ENCODE measurements at places on chromosomes 4 and X.

- no peak for DNase-seq
These were observed 213.8 kb upstream of the RADX start for GRCh38 chrX:106397788-106398538.

GRCh38 chr4:27594922-27595321 is 734.3 kb downstream of the STIM2 start:
- no peak for DNase-seq

- DNase-seq = no peak
These were observed 147.7 kb upstream of the TBL1X start for GRCh38 chrX:9317176-9317575.

- no peak for DNase-seq
These were observed 3.8 kb downstream of the VEGFC start for GRCh38 chr4:176788971-176789370.

DNA sequence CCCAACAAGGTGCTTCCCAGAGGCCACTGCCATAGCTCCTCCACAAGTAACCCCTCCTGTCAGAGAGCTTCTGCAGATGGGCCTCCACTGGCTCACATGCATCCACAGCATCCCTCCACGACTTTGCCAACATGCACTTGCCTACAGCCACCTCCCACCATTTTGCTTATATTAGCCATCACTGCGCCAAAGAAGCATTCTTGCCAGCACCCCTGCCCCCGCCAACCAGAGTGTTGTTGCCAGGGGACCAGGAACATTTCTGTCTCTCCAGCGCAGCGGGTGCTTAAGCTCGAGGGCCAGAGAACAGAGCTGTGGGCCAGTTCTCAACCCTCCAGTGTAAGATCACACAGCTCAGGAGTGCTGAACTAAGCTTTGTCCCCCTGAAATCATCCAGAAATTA is 517.6 kb downstream of the PABPC4L start:
- DNase-seq = no peak

- no peak for DNase-seq
These were observed 216.5 kb upstream of the DKK2 start for GRCh38 chr4:107252571-107252970.

DNA sequence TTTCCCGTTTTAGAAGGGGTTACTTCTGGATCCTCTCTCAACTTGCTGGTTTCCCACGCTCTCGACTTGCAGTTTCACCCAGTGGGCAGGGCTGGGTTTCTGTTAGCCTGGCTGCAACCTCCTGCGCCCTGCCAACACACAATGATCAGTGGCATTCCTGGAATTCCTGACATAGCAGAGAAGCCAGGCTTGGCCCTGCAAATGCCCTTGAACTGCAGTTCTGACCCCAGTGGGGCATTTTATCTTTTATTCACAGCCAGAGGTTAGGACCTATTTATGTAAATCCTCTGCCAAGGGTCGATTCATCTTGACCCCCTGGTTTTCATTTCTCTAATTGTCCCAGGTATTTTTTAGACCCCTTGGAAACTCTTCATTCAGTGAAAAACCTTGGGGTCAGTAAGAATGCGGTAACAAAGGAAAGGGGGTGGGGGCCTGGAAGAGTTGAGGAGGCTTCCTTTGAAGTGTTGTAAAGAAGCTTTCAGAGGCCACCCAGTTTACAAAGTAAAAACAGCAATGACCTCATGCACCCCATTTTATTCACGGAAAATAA is 217.6 kb downstream of the ZNF674 start:
- no peak for DNase-seq

DNA sequence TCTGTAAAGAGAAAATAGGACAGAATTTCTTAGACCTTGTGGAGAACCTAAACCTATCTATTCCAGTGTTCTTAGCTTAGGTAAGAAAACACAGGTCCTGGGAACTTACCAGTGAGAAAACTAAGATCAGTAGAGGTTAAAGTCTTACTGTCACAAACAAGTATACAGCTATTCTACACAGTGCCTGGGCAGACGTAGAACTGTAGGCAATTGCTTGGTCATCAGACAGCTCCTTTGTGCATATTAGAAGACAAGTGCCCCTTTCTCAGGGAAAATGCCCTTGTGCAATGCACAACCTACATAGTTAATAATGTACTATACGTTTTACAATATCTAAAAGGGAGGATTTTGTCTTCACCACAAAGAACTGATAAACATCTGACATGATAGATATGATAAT is 86.6 kb upstream of the JADE1 start:
- DNase-seq = no peak

GRCh38 chrX:115173181-115173580 is 16.0 kb upstream of the RBMXL3 start:
- DNase-seq = no peak

- DNase-seq = no peak
These were observed 270.0 kb downstream of the ARHGAP24 start for GRCh38 chr4:85744950-85745349.

DNA sequence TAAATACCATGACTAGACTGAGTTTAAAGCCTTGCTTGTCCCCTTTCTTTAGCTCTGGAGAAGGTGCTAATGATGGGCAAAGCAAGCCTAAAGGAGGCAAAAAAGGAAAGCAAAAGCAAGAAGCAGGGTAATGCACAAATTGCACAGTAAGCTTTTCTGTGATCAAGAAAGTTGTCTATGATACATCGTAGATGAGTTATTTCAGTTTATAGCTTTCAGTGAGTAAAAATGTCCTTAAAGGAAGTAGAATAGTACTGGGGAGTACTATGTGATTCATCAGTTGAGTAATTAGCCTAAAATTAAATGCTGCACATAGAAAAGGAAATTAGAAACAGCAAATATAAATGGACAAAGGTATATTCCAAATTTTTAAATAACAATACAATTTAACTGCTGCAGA is 50.2 kb upstream of the PDE5A start:
- DNase-seq = no peak

- DNase-seq = peak; percentile 86
These were observed 186.3 kb upstream of the INTU start for GRCh38 chr4:127446427-127446885.
